ENCODE measurements at places on chromosomes 6 and 20. TPM values are rescaled to one million over a fixed set of nuclear protein-coding genes. Genes with fewer than 3 reads are reported as not detected.

DNA sequence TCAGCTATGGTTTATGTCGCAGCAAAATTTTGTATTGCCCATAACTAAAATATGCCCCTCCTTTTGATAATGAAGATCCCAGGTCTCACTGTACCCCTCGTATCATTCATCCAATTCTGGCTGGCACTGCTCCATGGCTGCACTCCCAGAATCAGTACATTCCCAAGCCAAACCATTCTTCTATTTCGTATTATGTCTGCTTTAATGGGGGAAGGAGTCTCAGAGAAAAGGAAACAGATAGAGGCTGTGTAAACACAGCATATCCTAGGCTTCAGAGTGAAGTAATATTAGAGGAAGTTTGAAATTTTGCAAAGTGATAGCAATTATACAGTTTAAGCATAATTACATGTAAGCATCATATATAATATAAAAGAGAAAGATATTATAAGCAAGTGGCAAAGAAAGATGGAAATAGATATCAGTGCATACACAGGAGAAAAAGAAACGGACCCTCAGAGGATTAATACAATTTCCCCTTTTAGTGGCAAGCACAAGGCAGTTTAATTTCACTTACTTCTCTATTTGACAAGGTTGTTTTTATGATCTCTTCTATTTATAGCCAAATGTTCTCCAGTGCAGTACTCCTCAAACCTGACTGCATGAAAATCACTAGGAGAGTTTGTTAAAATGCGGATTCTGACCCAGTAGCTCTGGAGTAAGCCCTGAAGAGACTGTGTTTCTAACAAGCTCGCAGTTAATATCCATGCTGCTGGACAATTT lies 56.5 kb upstream of the TENT5A start:
- H3K36me3 ChIP-seq, result no peaks in the 10 kb centered on the region
- no peak overlapping the region for H3K27ac ChIP-seq
- no peaks in the 10 kb centered on the region for H3K27me3 ChIP-seq
- no peak overlapping the region for H3K4me3 ChIP-seq
- H3K4me1 ChIP-seq, result no peaks in the 10 kb centered on the region

DNA sequence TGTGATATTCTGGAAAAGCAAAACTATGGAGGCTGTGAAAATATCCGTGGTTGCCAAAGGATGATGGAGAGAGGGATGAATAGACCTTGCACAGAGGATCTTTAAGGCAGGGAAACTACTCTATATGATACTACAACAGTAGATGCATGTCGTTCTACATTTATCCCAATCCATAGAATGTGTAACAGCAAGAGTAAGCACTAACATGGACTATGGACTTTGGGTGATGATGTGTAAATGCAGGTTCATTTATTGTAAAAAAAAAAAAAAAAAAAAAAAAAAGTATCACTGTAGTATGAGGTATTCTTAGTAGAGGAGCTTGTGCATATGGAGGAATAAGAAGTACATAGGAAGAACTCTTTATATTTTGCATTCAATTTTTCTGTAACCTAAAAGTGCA lies 507.5 kb downstream of the PHF3 start:
- H3K4me1 ChIP-seq, result peaks cover 4% of the 10 kb centered on the region
- no peak overlapping the region for H3K4me3 ChIP-seq
- DNase-seq, result no peak
- no peaks in the 10 kb centered on the region for H3K27me3 ChIP-seq
- no peak overlapping the region for H3K27ac ChIP-seq

Gene TASP1
- 18.7 TPM for total RNA-seq

Gene DUSP22
- 40.7 TPM for total RNA-seq

- H3K36me3 ChIP-seq, result no peaks in the 10 kb centered on the region
- H3K4me1 ChIP-seq, result peaks cover 14% of the 10 kb centered on the region
- peak; percentile 19 for DNase-seq
- no peak overlapping the region for H3K4me3 ChIP-seq
- H3K27ac ChIP-seq, result no peak overlapping the region
These were observed 40.0 kb upstream of the KCNK16 start for GRCh38 chr6:39362487-39362865.

DNA sequence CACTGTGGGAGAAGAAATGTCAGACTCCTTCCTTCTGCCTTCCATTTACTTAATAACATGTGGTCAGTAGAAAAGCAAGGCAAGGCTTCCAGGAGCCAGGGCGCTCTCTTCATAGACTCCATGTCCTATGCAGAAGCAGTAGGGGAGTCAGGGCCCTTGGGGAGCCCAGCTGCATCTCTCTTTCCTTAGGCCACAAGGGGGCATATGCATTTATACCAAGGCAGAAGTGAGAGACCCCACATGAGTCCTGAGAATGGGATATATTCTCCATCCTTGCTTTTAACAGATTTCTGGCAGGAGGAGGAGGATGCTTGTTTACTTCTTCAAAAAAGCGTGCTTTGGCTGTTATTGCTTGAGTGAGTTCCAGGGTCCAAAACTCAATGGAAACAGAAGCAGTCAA lies 198.5 kb downstream of the HIVEP2 start:
- peak; percentile 40 for DNase-seq
- no peaks in the 10 kb centered on the region for H3K27me3 ChIP-seq
- H3K36me3 ChIP-seq, result no peaks in the 10 kb centered on the region
- H3K4me1 ChIP-seq, result peaks cover 6% of the 10 kb centered on the region
- no peak overlapping the region for H3K27ac ChIP-seq

DNA sequence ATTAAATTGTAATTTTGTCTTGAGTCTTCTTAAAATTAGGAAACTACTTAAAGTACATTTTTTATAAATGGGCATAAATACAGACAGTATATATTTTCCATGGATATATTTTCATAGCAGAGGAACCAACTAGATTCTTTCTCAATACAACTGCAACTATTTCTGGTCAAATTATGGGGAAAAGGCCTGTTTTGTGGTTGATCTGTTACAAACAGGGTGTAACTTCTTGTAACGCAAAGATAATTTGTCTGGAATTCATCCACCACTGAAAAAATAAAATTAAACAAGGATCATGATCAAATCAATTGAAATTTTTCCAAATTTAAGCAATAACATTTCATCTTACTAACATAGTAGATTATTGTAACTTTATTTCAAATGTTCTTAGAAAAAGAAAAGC lies 67.2 kb upstream of the RNF146 start:
- no peaks in the 10 kb centered on the region for H3K36me3 ChIP-seq
- no peak overlapping the region for H3K27ac ChIP-seq
- DNase-seq, result no peak
- peaks cover 60% of the 10 kb centered on the region for H3K27me3 ChIP-seq
- peaks cover 5% of the 10 kb centered on the region for H3K4me1 ChIP-seq

Measured in MCF 10A (cell line).